ENCODE measurements at places on chromosomes 6 and 20.

- no peak for DNase-seq
Measured at GRCh38 chr20:5065879-5066383, 53.8 kb downstream of the PCNA start.

- no peak for DNase-seq
Measured at GRCh38 chr6:46044881-46045617, 29.4 kb upstream of the CLIC5 start.

DNA sequence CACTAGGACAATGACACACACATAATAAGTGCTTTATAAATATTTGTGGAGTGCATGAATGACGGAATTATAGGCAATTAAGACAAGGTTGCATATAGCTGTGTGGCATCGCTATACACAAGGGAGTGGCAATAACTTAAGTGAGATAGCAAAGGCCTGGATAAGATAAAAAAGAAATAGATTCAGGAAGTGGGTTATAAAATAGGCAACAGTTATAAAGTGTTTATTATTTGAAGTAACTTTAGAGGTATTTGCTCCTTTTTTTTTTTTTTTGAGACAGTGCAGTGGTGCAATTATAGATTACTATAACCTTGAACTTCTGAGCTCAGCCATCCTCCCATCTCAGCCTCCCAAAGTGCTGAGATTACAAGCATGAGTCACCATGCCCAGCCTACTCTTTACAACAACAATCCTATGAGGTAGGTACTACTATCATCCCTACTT lies 75.9 kb upstream of the LOC128125822 start:
- no peak for DNase-seq

DNA sequence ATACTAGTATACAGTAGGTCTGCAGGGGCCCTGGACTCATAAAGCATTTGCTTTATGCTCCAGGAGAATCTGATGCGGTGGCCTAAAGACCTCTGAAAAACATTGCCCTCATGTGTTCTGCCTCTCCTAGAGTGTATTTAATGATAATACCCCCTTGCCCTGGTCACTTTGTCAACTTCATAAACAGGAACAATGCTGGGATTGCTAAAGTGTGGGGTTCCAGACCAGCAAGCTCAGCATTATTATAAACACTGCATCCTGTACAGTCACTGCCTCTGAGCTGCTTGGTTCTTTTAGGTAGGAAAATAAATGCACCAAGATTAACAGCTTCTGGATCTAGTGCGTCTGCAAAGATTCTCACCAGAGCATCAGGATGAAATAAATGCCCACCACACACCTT lies 12.2 kb downstream of the TREM1 start:
- no peak for DNase-seq

GRCh38 chr20:3470627-3471396 lies at the start of gene ATRN:
Gene ATRN, plus strand, starts transcription at chr20:3471018. Its CDS starts 90 bp downstream, at chr20:3471108.
- DNase-seq = peak; percentile 90

All from endothelial cell (in vitro differentiated cells).